ENCODE measurements at places on chromosomes 6 and 20.

DNA sequence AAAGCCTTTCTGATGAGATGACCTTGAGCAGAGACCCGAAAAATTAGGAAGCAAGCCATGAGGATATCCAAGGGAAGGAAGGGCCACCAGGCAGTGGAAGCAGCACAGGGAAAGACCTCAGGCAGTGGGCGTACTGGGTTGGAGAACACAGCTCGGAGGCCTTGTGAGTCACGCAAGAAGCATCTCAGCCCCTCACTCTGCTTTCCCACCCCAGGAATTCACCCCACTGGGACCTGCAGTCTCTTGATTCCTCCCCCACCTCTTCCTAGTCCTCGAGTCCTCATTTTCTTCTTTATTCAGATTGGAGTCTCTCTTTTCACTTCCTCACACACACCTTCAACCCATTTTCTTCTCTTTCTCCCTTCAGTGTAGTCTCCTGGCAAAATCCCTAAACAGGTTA, 27.0 kb downstream of the RPRD1B start:
- DNase-seq = no peak

GRCh38 chr20:3973705-3974104, 41.7 kb downstream of the RNF24 start:
- DNase-seq = no peak

DNA sequence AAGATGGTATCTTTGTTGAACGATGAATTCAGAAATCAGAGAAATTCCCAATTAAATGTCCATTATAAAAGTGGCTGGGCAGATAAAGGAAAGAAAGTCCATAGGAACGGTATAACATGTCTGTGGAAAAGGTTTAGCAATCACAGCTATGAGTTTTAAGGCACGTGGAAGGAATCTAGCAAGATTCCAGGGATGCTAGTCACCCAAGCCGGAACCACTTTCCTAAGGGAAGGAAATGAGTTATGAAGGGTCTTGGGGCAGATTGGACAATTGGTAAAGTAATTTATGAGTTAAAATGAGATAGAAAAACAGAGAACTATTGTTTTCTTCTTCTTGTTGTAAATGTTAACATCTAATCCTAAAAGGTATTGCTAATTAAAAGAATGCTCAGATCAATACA, 384.8 kb downstream of the ADGRB3 start:
- DNase-seq = no peak

DNA sequence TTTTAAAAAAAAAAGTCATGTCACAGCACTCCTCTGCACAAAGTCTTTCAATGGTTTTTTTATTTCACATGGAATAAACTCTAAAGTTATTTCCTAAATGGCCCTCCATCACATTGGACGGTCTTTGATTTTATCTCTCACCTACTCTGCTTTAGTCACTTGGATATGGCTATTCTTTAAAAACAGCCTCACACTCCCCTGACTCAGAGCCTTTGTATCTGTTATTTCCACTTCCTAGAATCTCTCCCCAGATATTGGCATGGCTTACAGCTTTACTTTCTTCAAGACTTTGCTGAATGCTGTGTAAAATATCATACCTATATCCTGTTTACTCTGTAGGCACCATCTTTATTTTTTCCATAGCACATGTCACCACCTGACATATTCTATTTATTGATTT, 194.7 kb upstream of the MCHR2 start:
- no peak for DNase-seq

- no peak for DNase-seq
Measured at GRCh38 chr6:61555993-61556392, 730.0 kb downstream of the KHDRBS2 start.

GRCh38 chr6:15526212-15526701, 136.6 kb downstream of the DTNBP1 start:
- no peak for DNase-seq

- no peak for DNase-seq
Measured at GRCh38 chr6:89350281-89350966, 2.1 kb downstream of the UBE2J1 start.

GRCh38 chr6:112923940-112924587, 576.9 kb downstream of the RFPL4B start:
- DNase-seq = no peak

DNA sequence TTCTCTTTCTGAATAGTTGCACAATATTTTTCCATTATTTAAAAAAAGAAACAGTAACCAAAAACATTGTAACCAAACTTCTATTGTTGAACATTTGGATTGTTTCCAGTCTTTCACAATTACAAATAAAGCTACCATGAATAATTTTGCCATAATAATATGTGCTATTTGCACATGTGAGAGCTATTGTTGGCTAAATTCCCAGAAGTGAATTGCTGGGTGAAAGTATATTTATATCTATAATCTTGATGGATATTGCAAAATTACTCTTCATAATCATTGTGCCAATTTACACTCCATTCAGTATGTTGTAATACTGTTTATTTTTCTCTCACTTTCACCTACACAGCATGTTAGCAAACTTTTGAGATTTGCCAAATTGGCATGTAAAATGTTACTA, 36.6 kb upstream of the SLC22A16 start:
- no peak for DNase-seq

DNA sequence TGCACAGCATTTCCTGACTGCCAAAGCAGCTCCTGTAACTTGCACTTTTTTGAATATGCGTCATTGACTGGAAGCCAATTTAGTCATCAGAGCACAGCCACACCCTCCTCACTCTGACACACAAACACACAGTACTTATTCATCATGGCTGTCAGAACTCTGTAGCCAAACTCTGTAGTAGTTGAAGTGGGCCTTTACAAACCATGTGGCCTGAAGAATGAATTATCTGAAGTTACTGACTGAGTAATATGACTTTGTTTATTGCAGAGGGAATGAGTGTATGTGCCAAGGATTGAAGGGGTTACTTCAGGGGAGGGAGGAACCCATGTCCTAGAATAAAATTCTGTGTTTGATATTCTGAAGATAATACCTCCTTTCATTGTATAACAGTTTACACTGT, 102.7 kb downstream of the FIG4 start:
- no peak for DNase-seq

GRCh38 chr6:128179876-128180438, 279.1 kb upstream of the THEMIS start:
- no peak for DNase-seq

- DNase-seq = no peak
Measured at GRCh38 chr6:137840252-137840651, 26.8 kb upstream of the TNFAIP3 start.

DNA sequence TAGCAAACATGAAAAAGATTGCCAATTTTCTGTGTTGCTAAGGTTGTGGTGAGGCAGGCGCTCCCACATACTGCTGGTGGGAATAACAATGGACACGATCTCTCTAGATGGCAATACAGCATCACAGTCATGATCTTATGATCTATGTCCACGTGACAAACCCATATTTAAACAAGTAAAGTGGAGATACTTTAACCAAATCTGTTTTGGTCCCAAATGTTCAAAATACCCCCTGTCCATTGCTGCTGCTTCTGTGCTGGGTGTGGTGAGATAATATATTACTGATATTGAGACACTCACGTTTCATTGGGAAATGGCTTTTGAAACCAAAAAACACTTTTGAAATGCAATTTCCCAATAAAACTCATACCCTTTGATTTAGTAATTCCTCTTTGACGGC, 23.0 kb downstream of the SIRPD start:
- no peak for DNase-seq

GRCh38 chr6:170447561-170447930, 105.6 kb downstream of the PSMB1 start:
- no peak for DNase-seq

DNA sequence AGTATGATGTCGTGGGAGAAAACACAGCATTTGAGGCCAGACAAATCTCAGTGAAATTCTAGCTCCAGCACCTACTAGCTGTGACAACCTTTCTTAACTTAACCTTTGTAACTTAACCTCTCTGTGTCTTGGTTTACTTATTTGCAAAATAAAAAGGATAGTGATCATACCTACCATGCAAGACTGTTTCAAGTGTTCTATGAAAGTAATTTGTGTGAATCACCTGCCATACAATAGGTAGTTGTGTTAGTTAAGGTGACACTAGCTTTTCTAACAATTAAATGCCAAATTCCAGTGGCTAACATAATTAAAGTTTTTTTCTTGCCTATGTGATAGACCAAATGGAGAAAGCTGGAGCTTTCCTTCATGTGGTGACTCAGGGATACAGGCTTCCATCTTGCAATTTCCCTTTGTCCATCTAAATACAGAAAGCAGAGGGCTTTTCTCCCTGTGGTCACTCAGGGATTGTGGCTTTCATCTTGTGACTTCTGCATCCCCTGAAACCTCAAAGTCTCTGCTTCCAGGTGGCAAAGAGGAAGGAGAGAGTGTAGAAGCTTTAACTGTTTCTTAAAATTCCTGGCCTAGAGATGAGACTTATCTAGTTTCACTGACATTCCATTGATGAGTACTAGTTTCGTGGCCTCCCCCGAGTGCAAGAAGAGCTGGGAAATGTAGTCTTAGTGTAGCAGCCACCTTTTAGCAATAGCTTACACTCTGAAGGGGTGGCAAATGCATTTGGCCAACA, 311.4 kb downstream of the CLIC5 start:
- DNase-seq = no peak

- DNase-seq = no peak
Measured at GRCh38 chr20:25016471-25016870, 23.9 kb upstream of the APMAP start.

GRCh38 chr6:80454197-80454596, 347.7 kb downstream of the BCKDHB start:
- no peak for DNase-seq

DNA sequence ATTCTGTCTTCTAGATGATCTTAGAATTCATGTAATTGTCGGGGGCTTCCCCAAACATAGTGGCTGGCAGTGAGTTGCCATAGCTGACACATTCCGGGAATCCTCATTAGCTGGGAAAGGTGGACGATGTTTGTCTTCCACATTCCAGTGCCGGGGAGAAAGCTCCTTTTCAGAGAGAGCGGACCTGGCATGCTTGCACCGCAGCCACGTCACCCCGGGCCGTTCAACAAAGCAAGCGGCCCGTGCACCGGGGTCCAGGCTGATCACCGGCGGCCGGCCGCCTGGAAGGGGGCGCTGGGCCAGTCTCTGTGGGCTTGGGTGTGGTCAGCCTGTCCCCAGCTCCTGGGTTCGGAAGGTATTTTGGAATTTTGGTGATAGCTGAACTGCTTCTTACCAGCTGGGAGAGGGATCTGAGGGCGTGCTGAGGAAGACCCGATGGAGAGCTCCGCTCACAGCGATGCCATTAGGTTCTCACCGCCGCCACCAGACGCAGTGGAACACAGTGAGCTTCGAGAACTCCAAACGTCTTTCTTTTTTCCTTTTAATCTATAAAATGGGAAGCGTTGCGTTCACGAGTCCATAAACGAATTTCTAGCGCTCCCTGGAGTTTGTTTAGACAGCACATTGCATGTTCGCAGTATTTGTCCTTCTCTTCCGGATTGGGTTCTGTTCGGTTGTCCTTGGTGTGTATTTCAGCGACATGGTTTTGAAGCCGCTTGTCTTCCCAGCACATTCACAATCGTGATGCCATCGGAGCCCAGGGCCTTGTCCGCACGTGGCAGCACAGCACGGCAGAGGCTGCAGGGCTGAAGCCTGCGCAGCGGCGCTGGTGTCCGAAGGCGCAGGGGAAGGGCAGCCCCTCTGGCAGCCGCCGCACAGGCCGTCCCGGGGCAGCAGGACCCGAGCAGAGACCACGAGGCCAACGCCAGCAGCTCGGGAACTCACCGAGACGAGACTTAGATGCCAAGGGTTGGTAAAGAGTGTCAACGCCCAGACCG, 557.6 kb downstream of the QKI start:
- no peak for DNase-seq

DNA sequence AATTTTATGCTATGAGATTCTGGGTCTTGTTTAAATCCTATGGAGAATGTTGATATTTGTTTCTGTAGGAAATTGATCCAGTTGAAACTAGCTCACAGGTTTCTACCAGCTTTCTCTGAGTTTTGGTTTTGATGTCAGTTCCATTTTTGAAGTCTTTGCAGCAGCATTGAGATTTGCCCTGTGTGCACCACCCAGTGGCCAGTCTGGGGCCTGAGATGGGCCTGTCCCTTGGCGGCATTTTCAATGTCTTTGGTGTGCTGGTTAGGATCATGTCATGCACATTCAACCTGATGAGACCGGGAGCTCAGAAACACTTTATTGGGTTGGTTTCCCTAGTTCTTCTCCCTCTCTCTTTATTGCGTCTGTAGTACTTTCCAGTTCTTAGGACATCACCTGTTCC, 395.2 kb upstream of the MAP3K7 start:
- DNase-seq = no peak

- no peak for DNase-seq
Measured at GRCh38 chr6:155795173-155795796, 339.6 kb upstream of the NOX3 start.

GRCh38 chr20:47887064-47887463, 101.8 kb upstream of the SULF2 start:
- no peak for DNase-seq

- no peak for DNase-seq
Measured at GRCh38 chr20:42485556-42485955, 704.1 kb downstream of the PTPRT start.

- DNase-seq = no peak
Measured at GRCh38 chr6:72987301-72987700, 238.0 kb downstream of the KHDC1L start.

- no peak for DNase-seq
Measured at GRCh38 chr6:45504947-45505346, 127.2 kb upstream of the SUPT3H start.

DNA sequence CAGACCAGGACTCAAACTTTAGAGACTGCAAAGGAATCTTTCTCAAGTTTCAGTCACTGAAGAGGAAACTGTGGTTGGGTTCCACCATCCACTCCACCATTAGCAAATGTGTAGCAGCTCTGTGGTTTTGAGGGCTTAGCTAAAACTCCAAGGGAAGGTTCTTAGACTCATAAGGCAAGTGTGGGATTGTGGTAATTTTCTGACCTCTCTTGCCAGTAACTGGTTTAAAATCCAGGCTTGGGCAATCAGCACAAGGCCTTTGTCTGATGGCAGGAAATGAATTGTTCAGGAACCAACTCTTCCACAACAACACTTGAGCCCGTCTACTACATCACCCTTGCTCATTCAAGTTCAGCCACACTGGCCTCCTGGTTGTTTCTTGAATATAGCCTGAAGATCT, 68.6 kb upstream of the FBXL4 start:
- no peak for DNase-seq

GRCh38 chr6:116152620-116153019, 26.7 kb upstream of the COL10A1 start:
- no peak for DNase-seq

DNA sequence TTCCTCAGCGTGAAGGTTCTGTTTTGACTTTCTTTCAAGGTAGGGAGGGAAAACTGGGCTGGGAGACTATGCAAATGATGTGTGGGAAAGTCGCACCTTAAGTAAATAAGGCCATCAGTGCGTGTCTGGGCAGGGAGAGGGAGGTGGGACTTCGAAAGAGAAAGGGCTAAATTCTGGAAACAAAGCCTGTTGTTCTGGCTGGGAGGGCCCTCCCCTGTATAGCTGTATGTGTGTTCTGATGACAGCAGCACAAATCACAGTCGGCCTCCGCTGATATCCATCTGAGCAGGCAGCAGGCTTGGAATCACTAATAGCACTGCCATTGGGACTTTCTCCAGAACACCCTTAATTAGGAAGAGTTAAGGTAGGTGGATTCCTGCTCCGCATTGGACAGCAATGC, 19.2 kb downstream of the JAG1 start:
- DNase-seq = no peak

Measured in activated CD8-positive, alpha-beta memory T cell treated with anti-CD3 and anti-CD28 coated beads for 48 hours (primary cell).